ENCODE measurements at places on chromosomes 6 and 20.

DNA sequence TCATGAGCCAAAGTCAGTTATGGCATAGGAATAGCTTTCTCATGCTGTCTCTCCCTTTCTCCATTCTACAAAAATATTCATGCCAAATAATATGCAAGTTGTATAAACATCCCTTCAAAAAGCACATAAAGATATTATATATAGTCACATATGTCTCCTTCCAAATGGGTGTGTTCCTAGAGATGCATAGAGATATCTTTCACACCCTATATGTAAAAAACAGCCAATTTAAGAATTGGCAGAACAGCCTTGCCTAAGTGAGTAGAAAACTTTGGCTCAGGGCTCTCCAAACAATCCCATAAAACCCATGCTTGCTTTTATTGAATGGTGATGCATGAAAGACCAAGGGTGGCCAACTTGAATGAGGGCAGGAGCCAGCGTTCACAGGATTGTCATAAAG lies 274.7 kb upstream of the SUPT3H start:
- no peak for DNase-seq

- no peak for DNase-seq
Measured at GRCh38 chr6:155275808-155276480, 12.1 kb downstream of the CLDN20 start.

DNA sequence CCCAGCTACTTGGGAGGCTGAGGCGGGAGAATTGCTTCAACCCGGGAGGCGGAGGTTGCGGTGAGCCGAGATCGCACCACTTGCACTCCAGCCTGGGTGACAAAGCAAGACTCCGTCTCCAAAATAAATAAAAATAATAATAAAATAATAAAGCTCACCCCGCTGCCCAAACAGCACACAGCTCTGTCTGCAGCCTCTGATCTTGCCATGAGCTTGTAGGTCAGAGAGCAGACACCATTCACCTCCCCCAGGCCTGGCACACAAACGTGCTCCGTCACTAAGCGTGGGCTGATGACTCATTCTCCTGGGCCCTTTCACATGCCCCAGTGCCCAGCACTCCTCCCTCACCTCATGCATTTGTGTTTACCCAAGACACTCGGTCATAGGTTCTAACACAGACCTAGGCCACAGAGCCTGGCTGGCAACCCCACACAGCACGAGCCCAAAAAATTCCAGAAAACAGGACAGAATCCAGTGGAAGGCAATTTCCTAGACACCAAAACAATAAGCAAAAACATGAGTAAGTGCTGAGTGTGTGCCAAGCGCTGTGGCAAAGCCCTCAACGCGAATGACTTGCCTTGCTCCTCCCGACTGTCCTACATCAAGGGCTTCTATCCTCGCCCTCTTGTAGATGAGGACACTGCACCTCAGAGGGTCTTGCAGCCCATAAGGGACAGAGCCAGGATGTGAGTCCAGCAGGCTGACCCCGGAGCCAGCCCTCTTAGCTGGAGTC lies 18.0 kb downstream of the ATP9A start:
- DNase-seq: peak; percentile 92

DNA sequence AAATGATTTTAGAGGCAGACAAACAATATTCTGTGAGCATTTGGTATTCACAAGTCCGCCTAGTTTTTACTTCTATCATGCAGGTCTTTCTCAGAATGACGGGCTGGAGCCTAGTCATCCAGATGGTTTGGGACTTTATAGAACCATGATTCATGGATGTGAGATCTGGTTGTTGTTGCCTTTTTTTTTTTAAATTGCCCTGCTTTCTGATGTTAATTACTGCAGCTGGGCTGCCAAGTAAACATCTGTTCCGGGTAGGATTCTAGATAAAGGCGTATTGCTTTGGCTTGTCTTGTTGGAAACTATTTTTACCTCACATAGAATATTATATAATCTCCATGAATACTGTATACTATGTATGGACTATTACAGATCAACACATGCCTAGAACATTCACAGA lies 58.1 kb downstream of the RNF217 start:
- no peak for DNase-seq

DNA sequence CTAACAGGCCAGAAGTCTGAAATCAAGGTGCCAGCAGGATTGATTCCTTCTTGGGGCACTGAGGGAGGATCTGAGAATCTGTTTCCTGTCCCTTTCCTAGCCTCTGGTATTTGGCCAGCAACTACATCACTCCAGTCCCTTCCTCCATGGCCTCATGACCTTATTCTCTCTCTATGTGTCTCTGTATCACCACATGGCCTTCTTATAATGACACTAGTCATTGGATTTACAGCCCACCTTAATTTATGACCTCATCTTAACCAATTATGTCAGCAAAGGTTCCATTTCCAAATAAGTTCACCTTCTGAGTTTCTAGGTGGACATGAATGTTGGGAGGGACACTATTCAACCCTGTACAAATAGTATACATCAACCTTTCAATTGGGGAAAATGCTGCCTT lies 29.3 kb downstream of the SCML4 start:
- DNase-seq: no peak

DNA sequence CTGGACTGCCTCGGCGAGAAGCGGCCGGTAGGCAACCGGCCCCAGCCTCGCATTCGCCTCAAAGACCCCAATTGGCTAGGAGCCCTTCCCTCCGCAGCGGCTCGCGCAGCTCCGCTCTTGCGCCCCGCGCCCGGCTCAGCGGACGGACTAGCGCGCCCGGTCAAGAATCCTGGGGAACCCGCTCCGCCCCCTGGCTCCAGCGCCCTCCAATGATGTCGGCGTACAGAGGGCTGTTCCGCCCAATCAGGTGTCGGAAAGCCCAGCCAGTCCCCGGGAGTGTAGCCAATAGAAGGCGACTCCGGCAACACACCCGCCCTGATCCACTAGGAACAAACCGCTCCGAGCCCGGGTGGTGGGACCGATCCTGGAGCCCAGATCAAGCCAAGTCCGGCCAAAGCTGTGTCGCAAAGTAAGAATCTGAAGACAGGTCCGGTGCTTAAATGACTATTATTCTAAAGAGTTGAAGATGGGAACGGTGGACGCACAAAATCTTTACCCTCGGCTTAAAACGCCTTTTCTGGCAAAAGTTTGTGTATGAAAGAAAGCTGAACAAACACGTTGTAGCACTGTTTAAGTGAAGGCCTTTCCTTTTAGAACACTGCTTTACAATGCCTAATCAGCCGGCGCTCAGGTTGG lies 132.2 kb downstream of the OGFRL1 start:
- peak; percentile 94 for DNase-seq

GRCh38 chr6:148681666-148682065 lies 65.2 kb upstream of the UST start:
- no peak for DNase-seq

GRCh38 chr20:43799150-43799711 lies 72.4 kb upstream of the GTSF1L start:
- DNase-seq: no peak

Data from adrenal gland (tissue), 19 donors.